ENCODE measurements at places on chromosomes 2 and 18.

DNA sequence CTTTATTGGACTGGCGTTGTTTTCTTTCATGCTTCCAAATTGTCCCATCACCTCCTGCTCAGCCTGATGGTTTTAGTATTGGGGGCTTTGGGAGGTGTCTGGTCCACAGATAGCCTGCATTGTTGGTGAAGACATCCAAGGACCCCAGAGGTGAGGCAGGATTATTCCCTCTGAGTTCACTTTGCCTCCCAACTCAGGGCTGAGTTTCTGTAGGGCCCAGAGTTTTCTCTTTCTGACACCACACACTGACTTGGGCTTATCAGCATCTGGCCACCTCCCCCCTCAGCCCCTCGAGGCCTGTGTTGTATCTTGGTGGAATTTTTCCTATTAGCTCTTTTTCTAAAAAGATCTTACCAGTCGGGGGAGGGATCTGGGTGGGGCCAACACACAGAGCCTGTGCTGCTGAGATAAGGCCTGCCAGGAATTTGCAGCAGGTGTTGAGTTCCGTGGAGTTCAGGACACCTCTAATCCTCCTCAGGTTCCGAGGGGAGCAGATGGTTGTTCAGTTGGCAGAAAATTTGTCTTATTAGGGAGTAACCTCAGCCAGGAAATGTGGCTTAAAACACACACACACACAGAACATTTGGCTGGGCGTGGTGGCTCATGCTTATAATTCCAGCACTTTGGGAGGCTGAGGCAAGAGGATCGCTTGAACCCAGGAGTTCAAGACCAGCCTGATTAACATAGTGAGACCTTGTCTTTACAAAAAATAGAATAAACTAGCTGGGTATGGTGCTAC lies 7.3 kb downstream of the EMILIN2 start:
- DNase-seq: no peak
- no peaks in the 10 kb centered on the region for H3K36me3 ChIP-seq
- H3K27ac ChIP-seq: peak overlapping the region; percentile 51

GRCh38 chr2:146068051-146068450 lies 1548.1 kb upstream of the ZEB2 start:
- DNase-seq: no peak
- H3K4me3 ChIP-seq: no peak overlapping the region
- no peaks in the 10 kb centered on the region for H3K4me1 ChIP-seq
- no peaks in the 10 kb centered on the region for H3K27me3 ChIP-seq
- no peak overlapping the region for H3K27ac ChIP-seq

- H3K27me3 ChIP-seq: no peaks in the 10 kb centered on the region
- H3K4me1 ChIP-seq: no peaks in the 10 kb centered on the region
These were observed 409.9 kb downstream of the SETBP1 start for GRCh38 chr18:45090526-45091140.

DNA sequence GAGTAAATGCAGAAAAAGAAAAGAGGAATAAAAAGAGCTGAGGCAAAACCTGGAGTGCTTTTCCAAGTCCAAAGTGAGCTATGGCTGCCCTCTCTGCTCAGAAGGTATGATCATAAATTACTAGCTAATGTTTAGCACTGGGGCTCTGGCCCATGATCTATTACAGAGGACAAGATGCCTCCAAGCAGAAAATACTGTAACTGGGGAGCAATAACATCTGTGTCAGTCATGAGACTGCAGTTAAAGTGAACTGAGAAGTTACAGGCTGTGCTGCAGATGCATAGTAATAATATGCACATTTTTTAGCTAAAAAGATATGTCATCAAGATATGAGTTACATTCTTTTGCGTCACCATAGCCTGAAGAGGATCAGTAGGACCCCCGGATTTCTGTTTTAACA lies 209.4 kb upstream of the RBBP8 start:
- no peaks in the 10 kb centered on the region for H3K36me3 ChIP-seq
- no peak overlapping the region for H3K27ac ChIP-seq
- H3K4me3 ChIP-seq: no peak overlapping the region
- H3K27me3 ChIP-seq: no peaks in the 10 kb centered on the region

DNA sequence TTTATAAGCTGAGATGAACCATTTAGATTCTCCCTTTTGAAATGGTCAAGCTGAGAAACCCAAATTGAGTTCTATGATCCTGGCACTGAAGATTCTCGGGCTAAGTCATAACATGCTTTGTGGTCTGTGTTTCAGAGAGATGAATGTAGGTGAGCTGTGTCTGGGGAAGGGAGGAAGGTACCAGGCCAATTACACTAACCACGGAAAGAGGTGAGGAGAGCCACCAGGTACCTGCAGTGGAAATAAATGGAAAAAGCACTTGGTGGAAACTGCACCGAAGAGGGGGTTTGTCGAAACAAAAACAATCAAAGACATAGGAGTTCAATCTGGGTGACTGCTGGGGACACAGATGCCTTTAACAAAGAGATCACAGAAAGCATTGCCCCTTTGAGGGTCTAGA lies 963 bp upstream of the MRPL44 start:
- no peaks in the 10 kb centered on the region for H3K36me3 ChIP-seq
- H3K27ac ChIP-seq: peak overlapping the region; percentile 66
- DNase-seq: no peak
- H3K4me1 ChIP-seq: peaks cover 41% of the 10 kb centered on the region
- H3K4me3 ChIP-seq: peak overlapping the region; percentile 95

GRCh38 chr18:48835745-48836170 lies 115.0 kb downstream of the SMAD7 start:
- no peak overlapping the region for H3K4me3 ChIP-seq
- H3K4me1 ChIP-seq: peaks cover 45% of the 10 kb centered on the region
- no peak for DNase-seq

GRCh38 chr2:240932724-240933047 lies 26.6 kb downstream of the CROCC2 start:
- DNase-seq: no peak
- H3K36me3 ChIP-seq: no peaks in the 10 kb centered on the region
- H3K4me1 ChIP-seq: no peaks in the 10 kb centered on the region
- H3K27me3 ChIP-seq: no peaks in the 10 kb centered on the region

GRCh38 chr2:144703852-144704708 lies 184.2 kb upstream of the ZEB2 start:
- DNase-seq: no peak
- H3K4me1 ChIP-seq: peaks cover 21% of the 10 kb centered on the region
- no peak overlapping the region for H3K4me3 ChIP-seq
- no peaks in the 10 kb centered on the region for H3K27me3 ChIP-seq

DNA sequence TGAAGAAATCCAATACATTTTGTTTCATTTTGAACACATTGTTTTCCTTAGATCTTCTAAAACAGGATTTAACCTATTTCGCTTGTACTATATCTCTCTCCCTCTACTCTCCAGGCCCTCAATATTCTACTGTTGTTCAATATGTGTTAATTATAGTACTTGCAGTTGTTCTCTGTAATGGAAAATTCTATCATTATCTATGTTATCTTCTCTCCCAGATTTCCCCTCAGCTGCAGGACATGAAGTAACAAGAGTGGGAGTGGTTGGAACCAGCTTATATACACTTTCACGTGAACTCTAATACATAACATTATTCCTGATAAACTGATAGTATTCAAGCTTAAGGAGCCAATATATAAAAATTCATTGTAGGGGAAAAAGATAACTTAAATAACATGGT lies 7.0 kb upstream of the STRN start:
- no peaks in the 10 kb centered on the region for H3K36me3 ChIP-seq
- H3K27ac ChIP-seq: no peak overlapping the region
- H3K4me3 ChIP-seq: no peak overlapping the region
- no peaks in the 10 kb centered on the region for H3K4me1 ChIP-seq
- H3K27me3 ChIP-seq: no peaks in the 10 kb centered on the region

DNA sequence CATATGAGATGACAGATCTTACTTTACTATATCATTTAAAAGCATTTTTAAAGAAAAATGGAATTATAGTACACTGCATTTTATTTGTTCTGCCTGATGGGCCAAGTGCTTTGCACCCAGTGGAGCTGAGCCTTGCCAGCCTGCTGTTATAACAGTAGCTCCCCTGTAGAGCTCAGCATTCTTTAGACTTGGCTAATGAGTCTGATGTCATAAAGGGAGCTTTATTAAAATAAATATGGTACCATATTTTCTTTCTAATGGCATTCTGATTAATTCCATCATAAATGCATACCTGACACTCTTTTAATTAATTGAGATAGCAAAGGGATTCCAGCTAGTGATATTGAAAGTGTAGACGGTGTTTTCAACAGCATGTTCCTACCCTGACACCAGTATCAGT lies 40.7 kb downstream of the PARD3B start:
- H3K27me3 ChIP-seq: no peaks in the 10 kb centered on the region
- H3K4me3 ChIP-seq: no peak overlapping the region
- H3K36me3 ChIP-seq: no peaks in the 10 kb centered on the region
- no peaks in the 10 kb centered on the region for H3K4me1 ChIP-seq

- no peaks in the 10 kb centered on the region for H3K4me1 ChIP-seq
- no peak for DNase-seq
- no peak overlapping the region for H3K27ac ChIP-seq
- no peaks in the 10 kb centered on the region for H3K36me3 ChIP-seq
- H3K27me3 ChIP-seq: no peaks in the 10 kb centered on the region
- H3K4me3 ChIP-seq: no peak overlapping the region
These were observed 74.7 kb upstream of the MYT1L start for GRCh38 chr2:2405780-2406179.

GRCh38 chr18:42268186-42268725 lies 313.2 kb downstream of the PIK3C3 start:
- H3K4me3 ChIP-seq: no peak overlapping the region
- no peaks in the 10 kb centered on the region for H3K27me3 ChIP-seq
- DNase-seq: no peak
- H3K4me1 ChIP-seq: no peaks in the 10 kb centered on the region

GRCh38 chr2:183671233-183671632 lies 547.0 kb downstream of the NUP35 start:
- DNase-seq: no peak
- H3K27ac ChIP-seq: no peak overlapping the region
- no peaks in the 10 kb centered on the region for H3K36me3 ChIP-seq
- peaks cover under 1% of the 10 kb centered on the region for H3K4me1 ChIP-seq

DNA sequence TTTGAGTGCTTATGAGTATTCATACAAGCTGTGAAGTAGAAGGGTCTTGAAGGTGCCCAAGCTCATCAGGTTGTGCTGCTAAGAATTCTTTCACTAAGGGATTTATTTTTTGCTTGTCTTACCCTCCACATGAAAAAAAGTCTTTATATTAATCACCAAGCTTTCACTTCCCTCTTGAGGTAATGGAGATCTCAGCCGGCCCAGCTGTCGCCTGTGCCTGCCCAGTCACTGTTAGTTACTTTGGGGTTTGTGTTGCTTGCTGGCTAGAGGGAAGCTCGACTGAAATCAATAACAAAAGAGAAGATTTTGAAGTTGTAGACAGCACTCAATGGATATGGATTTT lies 21.9 kb downstream of the MC2R start:
- no peak for DNase-seq
- H3K27ac ChIP-seq: no peak overlapping the region
- no peak overlapping the region for H3K4me3 ChIP-seq
- H3K4me1 ChIP-seq: no peaks in the 10 kb centered on the region
- H3K36me3 ChIP-seq: no peaks in the 10 kb centered on the region

DNA sequence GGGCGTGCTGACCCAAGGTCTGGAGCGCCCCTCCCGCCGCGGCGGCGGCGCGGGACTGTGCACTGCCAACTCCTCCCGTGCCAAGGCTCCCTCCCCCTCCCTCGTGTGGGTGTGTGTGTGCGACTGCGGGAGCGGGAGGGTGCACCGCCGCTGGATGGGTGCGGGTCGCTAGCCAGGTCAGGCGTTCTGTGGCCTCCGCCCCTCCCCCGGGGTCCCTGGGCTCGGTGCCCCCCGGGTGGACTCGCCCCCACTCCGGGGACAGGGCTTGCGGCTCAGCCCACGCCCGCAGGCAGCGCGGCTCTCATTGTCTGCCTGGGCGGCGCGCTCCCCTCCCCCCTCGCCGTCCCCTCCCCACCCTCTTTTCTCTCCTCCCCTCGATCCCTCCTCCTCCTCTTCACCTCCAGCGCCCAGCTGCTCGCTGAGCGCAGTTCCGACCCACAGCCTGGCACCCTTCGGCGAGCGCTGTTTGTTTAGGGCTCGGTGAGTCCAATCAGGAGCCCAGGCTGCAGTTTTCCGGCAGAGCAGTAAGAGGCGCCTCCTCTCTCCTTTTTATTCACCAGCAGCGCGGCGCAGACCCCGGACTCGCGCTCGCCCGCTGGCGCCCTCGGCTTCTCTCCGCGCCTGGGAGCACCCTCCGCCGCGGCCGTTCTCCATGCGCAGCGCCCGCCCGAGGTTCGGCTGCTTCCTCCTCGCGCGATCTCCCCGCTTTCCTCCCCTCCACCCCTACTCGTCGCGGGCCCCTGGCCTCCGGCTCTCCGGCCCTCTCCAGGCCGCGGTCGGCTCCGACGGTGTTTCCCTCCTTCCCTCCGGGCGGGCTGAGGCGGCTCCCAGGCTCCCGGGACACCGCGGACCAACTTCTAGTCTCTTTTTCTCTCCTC lies at the start of gene GATA6:
Gene GATA6 (plus strand): TSS at position 579 of the 878 bp plus-strand sequence. CDS start 1,556 bp downstream, outside the sequence.
- H3K27me3 ChIP-seq: no peaks in the 10 kb centered on the region
- H3K27ac ChIP-seq: peak within 1 kb of the TSS; percentile 100
- peak; percentile 76 for DNase-seq
- H3K4me3 ChIP-seq: peak within 1 kb of the TSS; percentile 100
- H3K36me3 ChIP-seq: peaks cover 12% of the 10 kb centered on the region

DNA sequence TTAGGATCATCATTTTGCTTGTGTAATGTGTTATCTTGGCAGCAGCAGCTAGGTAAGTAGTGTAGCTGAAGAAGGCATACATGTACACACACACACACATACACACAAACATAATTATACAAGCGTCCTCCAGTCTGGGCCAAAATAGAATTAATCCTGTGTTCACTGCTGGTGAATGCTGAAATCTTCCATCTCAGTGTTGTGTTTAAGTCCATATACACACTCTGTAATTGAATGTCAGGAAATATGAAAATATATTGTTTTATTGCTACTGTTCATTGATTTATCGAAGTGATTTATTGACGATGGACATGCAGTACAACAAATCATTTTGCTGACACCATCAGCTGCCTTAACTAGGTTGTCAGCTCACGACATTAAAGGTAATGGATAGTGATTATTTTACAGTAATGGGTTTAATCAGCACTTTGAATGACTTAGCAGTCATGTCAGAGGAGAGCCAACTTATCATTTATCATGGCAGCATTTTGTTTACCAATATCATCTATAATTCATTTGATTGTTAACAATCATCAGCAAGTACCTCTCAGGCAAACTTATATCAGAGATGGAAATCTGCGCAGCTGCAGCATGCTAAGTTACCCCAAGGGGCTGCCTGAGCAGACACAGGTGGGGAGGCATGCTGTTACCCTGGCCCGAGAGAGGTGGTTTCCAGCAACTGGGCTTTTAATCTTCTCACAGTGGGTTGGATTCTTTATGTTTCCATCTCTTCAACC lies 83.7 kb upstream of the FSHR start:
- no peaks in the 10 kb centered on the region for H3K36me3 ChIP-seq
- no peak overlapping the region for H3K27ac ChIP-seq

GRCh38 chr2:172574965-172575364 lies 19.1 kb downstream of the PDK1 start:
- no peaks in the 10 kb centered on the region for H3K27me3 ChIP-seq
- no peak overlapping the region for H3K4me3 ChIP-seq
- no peak overlapping the region for H3K27ac ChIP-seq
- H3K4me1 ChIP-seq: no peaks in the 10 kb centered on the region
- no peak for DNase-seq
- H3K36me3 ChIP-seq: peaks cover 17% of the 10 kb centered on the region
